GM03348 (cell line): ENCODE measurements at places on chromosomes 7 and 10.

- no peak for DNase-seq
These were observed 35.4 kb downstream of the CCDC3 start for GRCh38 chr10:12966067-12966466.

GRCh38 chr10:130638991-130639390, 502.8 kb downstream of the GLRX3 start:
- no peak for DNase-seq

DNA sequence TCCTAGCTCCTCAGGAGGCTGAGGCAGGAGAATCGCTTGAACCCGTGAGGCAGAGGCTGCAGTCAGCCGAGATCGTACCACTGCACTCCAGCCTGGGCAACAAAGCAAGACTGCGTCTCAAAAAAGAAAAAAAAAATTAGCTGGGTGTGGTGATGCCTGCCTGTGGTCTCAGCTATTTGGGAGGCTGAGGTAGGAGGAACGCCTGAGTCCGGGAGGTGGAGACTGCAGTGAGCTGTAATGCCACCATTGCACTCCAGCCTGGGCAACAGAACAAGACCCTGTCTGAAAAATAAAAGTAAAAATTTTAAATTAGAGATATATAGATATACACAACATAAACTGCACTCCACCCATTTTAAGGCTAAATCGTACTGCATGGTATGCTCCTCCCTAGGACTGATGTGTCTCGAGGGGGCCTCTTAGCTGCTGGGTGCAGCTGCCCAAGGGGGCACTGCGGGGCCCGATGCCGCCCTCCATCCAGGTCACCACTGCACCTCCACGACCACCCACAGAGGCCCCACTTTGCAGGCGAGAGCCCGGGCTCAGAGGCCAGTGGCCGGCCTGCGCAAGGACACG, 40.9 kb upstream of the FOXK1 start:
- no peak for DNase-seq

DNA sequence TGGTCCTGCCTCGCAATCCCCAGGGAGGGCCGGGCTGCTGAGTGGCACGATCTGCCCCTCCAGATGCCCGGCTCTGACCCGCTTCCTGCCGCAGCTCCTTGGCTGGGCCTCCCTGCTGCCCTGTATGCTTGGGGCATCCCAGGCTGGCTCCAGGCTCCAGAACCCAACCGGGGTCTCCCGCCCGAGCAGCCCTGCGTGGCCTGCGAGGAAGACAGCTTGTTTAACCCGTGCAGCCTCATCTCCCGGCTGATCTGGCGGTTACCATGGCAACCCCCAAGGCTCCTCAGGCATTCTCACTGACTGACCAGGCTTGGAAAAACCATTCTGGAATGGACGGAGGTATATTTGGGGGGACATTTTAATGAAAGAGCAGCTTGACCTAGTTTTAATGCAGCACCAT, 232.4 kb upstream of the MYO3A start:
- DNase-seq = no peak

- DNase-seq = peak; percentile 11
These were observed 26.0 kb downstream of the NUP42 start for GRCh38 chr7:23207884-23208283.

DNA sequence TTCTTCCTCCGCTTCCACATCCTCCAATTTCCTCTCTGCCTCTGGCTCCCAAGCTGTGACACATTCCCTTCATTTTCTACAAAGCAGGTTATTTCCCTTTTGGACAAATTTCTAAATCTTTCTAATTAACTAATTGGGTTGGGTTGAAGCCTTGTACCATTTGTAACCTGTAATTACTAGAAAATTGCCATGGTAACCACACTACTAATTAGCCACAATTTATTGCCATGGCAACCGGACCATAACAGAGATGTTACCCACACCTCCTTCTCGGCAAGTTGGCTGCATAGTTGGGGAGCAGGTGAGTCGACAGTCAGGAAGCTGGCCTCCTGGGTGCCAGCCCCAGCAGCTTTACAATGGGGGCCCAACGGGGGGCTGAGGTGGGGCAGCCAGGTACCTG, 61.6 kb downstream of the GOLGA7B start:
- no peak for DNase-seq

DNA sequence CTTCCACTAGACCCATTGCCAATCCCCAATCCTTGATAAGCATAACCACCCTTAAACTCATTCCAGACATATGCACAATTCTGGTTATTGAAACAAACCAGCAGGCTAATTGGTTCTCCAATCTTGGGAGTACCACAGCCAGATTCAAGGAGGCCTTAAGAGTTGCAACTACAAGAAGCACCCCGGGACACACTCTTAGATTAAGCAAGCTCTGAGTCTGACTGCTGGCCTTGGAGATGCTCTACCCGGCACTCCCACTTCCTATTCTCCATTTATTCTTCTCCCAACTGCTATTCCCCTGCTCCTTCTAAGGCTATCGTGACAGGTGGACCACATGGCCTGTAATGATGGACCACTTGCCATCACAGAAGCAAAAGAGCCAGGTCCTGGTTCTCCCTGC, 40.3 kb downstream of the CYTH3 start:
- no peak for DNase-seq

GRCh38 chr10:79020015-79020491, 48.7 kb upstream of the ZMIZ1 start:
- DNase-seq = peak; percentile 55
